ENCODE measurements at places on chromosomes 7 and 10. TPM values are rescaled to one million over a fixed set of nuclear protein-coding genes. Genes with fewer than 3 reads are reported as not detected.

- no peak for DNase-seq
These were observed 11.3 kb downstream of the ZNF680 start for GRCh38 chr7:64551375-64552142.

- no peak for DNase-seq
These were observed 6.5 kb upstream of the WASL start for GRCh38 chr7:123755338-123755737.

GRCh38 chr7:30729642-30730041, 22.3 kb upstream of the INMT start:
- no peak for DNase-seq

Gene ZNF777
- 13.7 TPM for total RNA-seq

Gene GNAI1
- 47.5 TPM for total RNA-seq

Gene TUBAL3
- 0.49 TPM for total RNA-seq
